ENCODE measurements at places on chromosomes 1 and 21.

GRCh38 chr21:44328242-44328895 is 10.8 kb downstream of the CFAP410 start:
- no peak for DNase-seq

GRCh38 chr1:87064986-87065385 is 150.6 kb downstream of the HS2ST1 start:
- DNase-seq, result no peak

DNA sequence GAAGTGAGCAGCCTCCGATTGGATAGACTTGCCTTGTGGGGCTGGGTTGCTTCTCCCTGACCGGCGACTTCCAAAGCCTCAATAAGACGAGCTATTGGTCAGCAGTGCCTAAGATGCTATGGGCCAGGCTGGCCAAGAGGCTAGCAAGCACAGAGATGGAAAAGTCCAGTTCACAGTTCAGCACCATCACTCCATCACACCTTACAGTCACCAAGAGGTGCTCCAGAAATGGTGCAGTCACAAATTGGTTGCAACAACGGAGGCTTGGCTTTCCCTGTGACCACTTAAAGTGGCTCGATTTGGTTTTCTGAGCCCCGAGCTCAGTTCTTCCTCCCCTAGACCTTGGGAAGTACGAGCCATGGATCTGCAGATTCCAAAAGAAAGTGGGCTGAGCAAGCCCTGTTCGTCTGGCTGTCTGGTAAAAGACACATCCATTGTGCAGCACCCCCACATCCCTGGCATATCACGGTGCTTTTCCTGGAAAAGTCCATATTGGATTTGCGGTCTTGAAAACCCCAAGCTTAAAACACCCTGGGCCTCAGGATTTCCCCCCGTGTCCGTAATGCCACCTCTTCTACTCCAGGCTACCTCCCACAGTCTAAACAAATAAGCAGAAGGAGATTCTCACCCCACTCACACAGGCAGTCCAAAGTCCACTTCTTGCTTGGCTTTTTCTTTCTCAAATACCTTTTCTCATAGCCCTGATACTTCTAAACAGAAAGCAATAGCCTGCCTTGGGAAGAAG is 1.3 kb downstream of the SLAMF1 start:
- no peak for DNase-seq

DNA sequence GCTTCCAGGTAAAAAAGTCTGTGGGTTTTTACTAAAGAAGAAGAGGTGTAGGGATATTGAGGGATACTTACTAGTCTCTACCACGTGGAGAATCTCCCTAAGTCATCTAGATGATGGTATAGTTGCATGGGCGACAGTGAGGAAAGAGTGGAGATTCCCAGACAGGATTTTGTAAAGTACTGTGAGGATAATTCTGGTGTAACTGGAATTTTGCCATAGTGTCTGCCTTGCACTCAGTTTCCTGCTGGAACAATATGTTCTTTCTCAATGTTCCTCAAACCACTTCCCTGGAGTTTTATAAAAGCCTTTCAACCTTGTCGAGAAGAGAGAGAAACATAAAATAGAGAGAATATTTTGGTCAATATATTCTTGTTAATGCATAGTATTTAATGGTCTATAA is 95.1 kb upstream of the WLS start:
- DNase-seq, result no peak

DNA sequence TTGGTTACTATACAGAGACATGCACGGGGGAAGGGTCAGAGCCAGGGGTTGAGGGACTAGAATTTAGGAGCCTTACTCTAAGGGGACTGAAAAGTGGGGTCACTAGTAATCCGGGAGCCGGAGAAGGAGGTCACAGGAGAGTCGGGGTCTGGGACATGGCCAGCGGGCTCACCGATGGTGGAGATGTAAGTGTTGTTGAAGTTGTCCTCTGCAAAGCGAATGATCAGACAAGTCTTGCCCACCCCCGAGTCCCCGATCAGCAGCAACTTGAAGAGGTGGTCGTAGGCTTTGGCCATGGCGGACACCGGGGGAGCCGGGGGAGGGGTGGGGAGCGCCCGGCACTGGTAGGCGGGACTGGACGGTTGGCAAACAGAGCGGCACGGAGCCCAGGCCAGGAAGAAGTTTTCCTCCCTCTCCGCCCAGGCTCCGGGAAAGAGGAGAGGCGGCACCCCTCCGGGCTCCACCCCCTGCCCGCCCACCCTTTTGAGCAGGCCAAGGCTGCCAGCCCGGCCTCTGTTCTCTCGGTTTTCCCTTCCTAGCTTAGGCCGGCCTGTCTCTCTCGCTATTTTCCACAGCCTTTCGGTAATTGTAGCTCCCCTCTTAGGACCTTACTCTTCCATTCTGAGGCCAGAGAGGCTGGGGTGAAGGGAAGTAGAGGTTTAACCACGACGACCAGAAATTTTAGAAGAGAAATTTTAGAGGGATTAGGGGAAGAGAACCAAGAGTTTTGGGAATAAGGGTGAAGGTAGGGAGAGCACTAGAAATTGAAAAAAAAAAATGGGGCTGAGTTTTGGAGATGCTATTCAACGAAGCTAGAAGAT is at the start of gene RAB13:
Gene RAB13 (minus strand): TSS at position 399 of the 821 bp plus-strand sequence. CDS start 103 bp downstream, at position 296.
- peak; percentile 61 for DNase-seq

DNA sequence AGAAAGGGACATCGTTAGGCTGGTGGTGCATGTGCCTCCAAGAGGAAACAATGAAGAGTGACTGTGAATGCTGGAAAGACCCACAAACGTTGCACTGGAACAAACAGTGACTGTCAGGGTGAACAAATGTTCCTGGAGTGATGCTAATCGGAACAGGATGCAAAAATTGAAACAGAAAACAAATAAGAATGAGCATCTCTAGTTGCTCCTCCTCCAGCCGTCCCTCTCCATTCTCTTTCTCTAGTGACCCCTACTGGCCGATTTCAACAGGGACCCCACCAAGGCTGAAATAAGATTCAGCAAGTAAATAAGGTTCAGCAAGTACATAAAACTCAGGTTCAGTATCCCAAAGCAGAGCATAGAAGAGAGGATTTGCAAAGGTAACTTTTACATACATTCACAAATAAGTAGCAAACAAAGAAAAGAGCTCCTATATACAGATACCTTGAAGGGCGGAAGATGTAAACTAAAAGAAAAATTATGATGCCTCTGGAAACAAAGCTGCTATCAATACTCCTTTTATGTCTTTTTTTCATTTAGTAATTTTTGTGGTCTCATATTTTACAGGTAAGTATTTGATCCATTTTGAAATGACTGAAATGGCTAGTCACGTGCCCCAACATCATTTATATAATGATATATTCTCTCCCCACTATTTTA is 836.1 kb upstream of the ADAMTS5 start:
- no peak for DNase-seq

GRCh38 chr1:18539171-18539570 is 58.4 kb downstream of the KLHDC7A start:
- no peak for DNase-seq

Measured in NCI-H345 (cell line).